A549 treated with Mapracorat at 1 μM for 4 hours (cell line): ENCODE measurements at places on chromosomes 3 and 15. TPM values are rescaled to one million over a fixed set of nuclear protein-coding genes. Genes with fewer than 3 reads are reported as not detected.

TMEM212 gene
- total RNA-seq = not detected in 5 replicates

PRR23B gene
- total RNA-seq = not detected in 5 replicates

TGM4 gene
- 0.07 to 0.30 TPM (median 0.14 TPM) in 5 replicates for total RNA-seq

LMCD1 gene
- total RNA-seq = 62.1 to 84.7 TPM (median 72.1 TPM) in 5 replicates

GATA2 gene
- 3.7 to 5.5 TPM (median 4.5 TPM) in 5 replicates for total RNA-seq

SLC9C1 gene
- not detected in 5 replicates for total RNA-seq

PLCL2 gene
- 4.6 to 5.6 TPM (median 4.8 TPM) in 5 replicates for total RNA-seq

MEX3B gene
- 3.5 to 5.7 TPM (median 4.9 TPM) in 5 replicates for total RNA-seq

ITGA11 gene
- 2.4 to 7.0 TPM (median 5.0 TPM) in 5 replicates for total RNA-seq

SAMD7 gene
- not detected in 5 replicates for total RNA-seq

CDHR4 gene
- 0.10 to 0.64 TPM (median 0.22 TPM) in 5 replicates for total RNA-seq

POLG gene
- total RNA-seq = 49.1 to 68.4 TPM (median 59.8 TPM) in 5 replicates

KBTBD13 gene
- not detected in 5 replicates for total RNA-seq

CTXND1 gene
- total RNA-seq = not detected in 5 replicates

LRTM1 gene
- not detected in 5 replicates for total RNA-seq

CLDN18 gene
- total RNA-seq = not detected in 5 replicates

CCR8 gene
- total RNA-seq = not detected in 5 replicates

CHDH gene
- total RNA-seq = 1.7 to 2.9 TPM (median 2.2 TPM) in 5 replicates

ASB14 gene
- total RNA-seq = not detected in 5 replicates

FBXW12 gene
- total RNA-seq = not detected in 5 replicates

TEX55 gene
- not detected in 5 replicates for total RNA-seq

AGBL1 gene
- total RNA-seq = not detected in 5 replicates

GRK7 gene
- not detected in 5 replicates for total RNA-seq

ZNF860 gene
- 1.1 to 1.4 TPM (median 1.2 TPM) in 5 replicates for total RNA-seq

DUOXA2 gene
- not detected in 5 replicates for total RNA-seq

SOX2 gene
- total RNA-seq = 0.45 to 0.53 TPM (median 0.49 TPM) in 5 replicates

TTLL13 gene
- total RNA-seq = 0.07 to 0.59 TPM (median 0.10 TPM) in 4 of 5 replicates, not detected in the other

GOLGA8S gene
- total RNA-seq = 0.10 to 0.23 TPM (median 0.18 TPM) in 5 replicates

CLRN1 gene
- total RNA-seq = not detected in 5 replicates

SPPL2A gene
- total RNA-seq = 77.1 to 103 TPM (median 92.1 TPM) in 5 replicates
